ENCODE measurements at places on chromosomes 4 and X.

DNA sequence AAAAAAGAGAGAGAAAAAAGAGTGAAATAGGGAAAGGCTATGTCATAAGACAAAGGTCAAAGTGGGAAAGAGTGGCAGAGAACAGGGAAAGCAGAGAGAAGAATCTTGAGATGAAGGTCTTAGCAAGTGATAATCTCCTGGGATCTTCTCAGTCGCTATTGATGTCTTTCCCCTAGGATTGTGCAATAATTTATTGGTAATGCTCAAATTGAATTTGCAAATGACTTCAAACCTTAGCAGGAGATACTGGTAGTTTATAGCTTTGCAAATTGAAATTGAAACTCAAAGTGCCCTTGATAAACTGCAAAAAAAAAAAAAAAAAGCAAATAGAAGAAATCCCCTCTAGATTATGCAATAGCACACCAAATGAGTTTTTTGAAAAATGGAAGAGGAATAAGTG lies 45.7 kb upstream of the MID1 start:
- DNase-seq, result no peak

DNA sequence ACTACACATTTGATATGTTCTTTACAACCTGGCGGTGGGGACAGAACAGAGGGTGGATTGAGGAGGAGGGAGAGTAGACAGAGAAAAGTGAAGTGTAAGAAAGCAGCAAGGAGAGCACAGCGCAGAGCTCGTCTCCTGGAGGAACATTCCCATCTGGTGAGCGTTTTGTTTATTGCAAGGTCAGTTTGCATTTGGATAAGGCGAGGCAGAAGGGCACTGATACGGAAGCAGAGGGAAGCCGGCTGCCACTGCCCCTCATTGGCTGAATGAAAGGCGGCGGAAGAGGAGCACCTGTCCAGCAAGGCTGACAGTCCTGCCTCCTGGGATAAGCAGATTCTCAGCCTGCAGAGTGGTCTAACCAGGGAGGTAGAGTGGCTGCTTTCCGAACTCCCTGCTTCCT lies 83.2 kb downstream of the GPR143 start:
- peak; percentile 1 for DNase-seq

- no peak for DNase-seq
These were observed 142.7 kb downstream of the DKK2 start for GRCh38 chr4:106893395-106893881.

DNA sequence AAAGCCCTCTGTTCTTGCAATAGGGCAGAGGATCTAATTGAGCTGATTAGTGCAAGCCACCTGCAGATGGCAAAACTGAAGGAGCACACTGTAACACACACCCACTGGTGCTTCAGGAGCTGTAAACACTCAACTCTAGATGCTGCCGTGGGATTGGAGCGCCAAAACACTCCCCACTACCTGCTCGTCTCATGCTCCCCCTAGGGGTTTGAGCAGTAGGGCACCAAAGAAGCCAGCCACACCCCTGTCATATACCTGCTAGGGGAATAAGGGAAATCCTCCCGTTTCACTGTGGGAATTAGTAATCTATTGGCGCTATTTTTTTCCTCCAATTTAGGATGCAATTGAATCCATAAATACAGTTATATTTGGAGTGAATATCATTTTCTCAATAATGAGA lies 360.2 kb downstream of the GLUD2 start:
- DNase-seq, result no peak

GRCh38 chr4:175927121-175927520 lies 115.1 kb upstream of the GPM6A start:
- DNase-seq, result no peak

DNA sequence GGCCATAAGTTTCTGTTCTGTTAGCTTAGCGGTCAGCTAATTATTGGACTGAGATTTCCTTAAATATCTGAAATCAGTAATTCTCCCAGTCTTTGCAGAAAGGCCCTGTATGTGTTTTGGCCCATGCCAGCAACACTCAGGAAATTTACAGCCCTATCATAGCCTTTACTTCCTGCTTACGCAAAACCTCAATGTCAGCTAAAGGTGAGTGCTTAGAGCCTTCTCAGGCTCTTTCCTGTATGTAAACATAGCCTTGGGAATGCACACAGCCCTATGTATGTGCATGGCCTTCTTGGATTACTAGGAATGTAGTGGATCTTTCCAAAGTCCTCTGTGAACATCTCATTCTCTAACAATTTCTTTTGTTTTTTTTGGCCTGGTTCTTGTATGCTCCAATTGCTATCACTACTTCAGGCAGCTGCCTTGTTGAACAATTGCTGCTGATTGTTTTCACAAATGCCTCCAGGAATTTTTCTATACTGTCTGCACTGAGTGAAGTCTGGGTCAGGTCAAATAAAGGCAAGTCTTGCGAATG lies 200.0 kb downstream of the PPP1R2C start:
- no peak for DNase-seq

- DNase-seq, result no peak
These were observed 685 bp downstream of the RAB9B start for GRCh38 chrX:103831342-103831802.

DNA sequence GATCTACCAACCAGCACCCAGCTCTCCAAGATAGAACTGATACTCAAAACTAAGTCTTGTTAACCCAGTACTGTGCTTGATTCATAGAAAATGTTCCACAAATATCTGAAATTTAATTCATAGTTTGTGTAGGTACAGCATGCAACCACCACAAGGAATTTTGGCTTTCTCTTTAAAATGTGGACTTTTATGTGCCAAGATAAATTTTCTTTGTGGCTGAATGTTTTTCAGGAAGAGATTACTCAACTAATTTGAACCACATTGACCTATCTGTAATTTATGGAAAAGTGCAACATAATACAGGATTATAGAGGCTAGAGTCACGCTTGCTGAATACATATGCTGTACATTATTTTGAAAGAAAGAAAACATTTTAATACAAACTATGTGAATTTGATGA lies 730.8 kb downstream of the IL1RAPL1 start:
- no peak for DNase-seq

DNA sequence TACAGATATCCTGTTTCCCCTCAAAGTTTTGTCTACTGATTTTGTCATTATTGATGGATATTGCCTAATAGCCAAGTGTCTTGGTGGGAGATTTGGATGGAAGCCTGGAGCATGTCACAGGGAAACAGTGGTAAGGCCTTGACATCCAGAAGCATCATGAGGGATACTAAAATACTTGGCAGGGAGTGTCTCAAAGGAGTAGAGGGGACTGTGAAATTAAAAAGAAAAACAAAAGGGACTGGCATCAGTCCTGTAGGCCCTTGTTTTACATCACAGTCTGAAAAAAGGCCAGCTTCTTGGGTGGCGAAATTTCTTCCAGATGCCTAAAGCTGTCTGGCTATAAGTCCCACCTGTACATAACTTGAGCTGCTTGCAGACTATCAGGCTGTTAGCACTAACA lies 83.8 kb downstream of the GUCY2F start:
- DNase-seq, result no peak

DNA sequence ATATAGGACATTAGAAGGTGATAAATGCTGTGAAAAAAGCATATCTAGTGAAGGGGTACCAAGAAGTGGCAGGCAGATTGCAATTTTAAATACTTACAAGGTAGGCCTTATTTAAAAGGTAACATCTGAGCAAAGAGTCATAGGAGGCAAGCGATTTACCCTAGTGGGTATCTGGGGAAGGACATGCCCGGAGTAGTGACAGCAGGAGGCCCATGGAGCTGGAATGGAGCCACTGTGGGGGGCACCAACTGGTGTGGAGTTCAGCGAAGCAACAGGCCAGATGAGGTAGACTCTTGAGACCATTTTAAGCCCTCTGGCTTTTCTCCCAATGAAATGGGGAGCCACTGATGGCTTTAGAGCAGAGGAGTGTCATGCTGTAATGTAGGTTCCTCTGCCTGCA lies 37.3 kb downstream of the SEC24D start:
- DNase-seq, result no peak

DNA sequence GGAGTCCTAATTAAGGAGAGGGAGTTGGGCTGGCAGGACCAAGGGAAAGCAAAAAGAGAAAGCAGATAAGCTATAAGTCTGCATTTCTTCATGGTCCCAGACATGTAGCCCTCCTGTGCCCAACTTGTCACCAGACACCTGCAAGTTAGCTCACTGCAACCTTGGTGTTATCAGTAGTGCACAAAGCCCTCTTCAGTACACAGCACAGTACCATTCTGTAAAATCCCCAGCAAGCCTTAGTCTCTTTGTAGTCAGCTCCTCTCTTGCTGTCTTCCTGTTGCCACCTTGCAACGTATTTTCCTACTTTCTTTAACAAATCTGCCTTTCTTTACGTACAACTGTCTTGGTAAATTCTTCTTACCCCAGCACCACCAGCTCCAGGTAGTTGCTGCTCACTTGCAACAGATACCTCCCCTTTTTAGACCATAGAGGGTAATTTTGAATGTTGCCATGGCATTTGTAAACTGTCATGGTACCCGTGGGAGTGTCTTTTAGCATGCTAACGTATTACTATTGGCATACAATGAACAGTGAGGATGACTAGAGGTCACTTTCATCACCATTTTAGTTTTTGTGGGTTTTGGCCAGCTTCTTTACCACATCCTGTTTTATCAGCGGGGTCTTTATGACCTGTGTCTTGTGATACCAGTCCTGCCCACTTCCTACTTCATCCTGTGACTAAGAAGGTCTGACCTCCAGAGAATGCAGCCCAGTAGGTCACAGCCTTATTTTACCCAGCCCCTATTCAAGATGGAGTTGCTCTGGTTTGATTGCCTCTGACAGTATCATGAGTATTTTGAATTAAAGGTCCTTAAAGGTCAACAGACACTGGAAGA lies 28.3 kb upstream of the AP1S2 start:
- DNase-seq, result no peak

DNA sequence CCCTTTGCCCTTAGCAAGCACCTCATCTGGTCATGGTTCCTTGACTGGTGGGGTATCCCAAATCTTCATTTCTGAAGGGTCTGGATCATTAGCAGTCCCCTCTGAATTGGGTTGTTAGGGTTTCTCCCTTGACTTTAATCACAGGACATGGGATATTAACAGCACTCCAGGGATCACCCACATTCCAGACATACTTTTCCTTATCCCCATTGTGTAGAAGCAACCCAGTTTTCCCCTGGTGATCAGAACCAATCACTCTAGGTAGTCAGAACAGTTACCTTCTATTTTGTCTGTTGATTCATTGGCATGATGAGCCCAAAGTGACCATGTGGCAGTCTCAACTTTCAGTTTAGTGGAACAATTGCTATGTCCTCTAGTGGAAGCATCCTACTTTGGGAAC lies 29.1 kb upstream of the GRSF1 start:
- no peak for DNase-seq

- no peak for DNase-seq
These were observed 297 bp upstream of the MTMR8 start for GRCh38 chrX:64395568-64395929.

GRCh38 chrX:29787656-29788055 lies 427.7 kb upstream of the MAGEB2 start:
- no peak for DNase-seq

DNA sequence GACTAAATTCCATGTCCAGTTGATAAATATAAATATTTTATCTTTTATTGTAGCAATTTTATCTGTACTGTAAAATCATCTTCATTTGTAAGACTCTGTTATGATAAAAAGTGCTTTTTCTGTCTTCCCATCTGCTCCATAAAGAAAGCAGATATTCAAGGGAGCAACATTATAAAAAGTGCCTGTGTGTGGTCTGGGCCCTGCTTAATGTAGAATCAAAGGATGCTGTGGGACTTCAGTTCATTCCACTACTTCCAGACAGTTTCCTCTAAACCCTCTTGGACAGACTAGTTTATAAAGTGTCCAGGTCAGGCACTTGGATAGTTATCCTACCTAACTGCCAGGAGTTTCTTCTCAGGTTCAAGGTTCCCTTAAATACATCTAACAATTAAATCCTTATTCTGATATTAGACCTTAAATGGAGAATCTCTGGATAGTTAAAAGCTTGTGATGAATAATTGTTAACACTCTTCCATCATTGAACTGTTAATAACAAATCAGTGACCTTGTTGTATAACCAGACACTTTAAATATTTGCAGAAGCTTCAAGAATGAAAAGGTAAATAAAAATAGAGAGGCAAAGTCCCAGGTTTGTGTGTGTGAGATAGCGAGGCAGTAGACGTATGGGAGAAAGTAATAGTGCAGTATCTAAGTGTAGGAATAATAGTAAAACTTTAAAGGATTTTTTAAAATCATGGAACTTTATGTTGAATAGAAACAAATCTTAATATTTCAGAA lies 237.5 kb upstream of the CTSO start:
- no peak for DNase-seq

GRCh38 chrX:3351276-3351675 lies 4.8 kb upstream of the MXRA5 start:
- DNase-seq, result no peak

DNA sequence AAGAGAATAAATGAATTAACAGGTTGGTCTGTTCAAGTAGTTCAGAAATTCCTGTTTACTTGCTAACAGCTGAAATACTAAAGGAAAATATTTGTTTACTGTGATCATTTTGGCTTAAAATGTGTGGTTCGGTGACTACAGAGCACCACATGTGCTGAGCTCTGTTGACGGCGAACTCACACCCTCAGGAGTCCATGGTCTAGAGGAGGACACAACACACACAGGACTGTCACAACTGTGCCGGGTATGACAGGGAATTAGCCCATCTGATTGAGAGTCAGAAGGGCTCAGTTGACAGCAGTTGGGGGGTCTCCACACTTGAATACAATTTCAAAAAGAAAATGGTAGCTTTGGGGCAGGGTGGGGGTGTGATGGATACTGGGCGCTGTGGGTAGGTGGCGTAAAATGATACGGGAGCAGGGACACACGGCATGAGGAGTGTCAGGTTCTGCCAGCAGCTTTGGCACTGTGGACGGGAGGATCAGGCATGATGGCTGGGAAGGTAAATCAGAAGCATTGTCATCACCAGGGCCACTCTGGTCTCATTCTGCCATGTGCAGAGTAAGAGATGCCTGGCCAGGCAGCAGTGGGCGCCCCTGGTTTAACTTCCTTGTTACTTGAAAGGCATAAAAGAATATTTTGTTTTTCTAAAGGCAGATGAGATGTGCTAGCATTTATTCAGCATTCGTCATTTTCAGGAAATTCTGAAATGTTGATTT lies 33.3 kb downstream of the CLDN22 start:
- DNase-seq, result no peak

DNA sequence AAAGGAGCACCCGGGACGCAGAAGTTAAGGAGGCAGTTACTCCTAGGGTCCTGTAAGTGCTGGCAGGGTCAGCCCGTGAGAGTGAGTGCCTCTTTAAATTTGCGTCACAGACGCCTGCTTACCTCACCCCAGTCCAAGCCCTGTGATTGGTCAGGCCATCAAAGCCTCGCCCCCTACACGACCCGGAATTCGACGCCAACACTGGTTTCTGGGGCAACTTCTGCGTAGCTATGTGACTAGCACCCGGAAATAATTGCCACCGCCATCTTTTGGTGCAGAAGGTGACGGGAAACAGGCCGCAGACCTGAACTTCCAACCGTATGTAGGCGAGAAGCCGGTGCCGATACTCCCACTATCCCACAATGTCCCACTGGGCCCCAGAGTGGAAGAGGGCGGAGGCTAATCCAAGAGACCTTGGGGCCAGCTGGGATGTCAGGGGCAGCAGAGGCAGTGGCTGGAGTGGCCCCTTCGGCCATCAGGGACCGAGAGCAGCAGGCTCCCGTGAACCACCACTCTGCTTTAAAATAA lies at the start of gene DDX53:
Gene DDX53 (plus strand): TSS at position 265 of the 528 bp plus-strand sequence. CDS start 98 bp downstream, at position 363.
- DNase-seq, result no peak

GRCh38 chr4:10806953-10807645 lies 122.5 kb upstream of the CLNK start:
- DNase-seq, result peak; percentile 30

GRCh38 chrX:771536-771935 lies 140.9 kb downstream of the SHOX start:
- DNase-seq, result no peak

GRCh38 chr4:8407756-8408155 lies 32.8 kb downstream of the ACOX3 start:
- no peak for DNase-seq
